ENCODE measurements at places on chromosomes 4 and X.

DNA sequence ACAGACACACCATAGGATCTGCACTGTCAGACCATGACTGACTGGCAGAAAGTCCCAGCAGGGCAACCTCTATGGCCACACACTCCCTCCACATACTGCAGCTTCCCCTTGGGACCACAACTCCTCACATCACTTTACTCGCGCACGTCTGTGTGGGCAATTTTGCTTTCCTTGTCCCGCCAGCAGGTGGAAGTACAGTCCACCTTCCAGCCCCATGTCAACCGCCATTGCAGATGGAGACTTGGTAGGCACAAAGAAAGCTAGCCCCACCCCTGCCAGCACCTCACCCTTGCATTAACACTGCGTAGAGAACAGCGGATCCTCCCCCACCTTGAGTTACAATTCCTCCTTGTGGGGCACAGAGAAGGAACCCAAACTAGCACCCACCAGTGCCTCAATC lies 74.4 kb upstream of the NAP1L2 start:
- DNase-seq, result no peak

GRCh38 chrX:16825264-16826035 lies 39.2 kb downstream of the TXLNG start:
- no peak for DNase-seq

- DNase-seq, result no peak
Measured at GRCh38 chr4:107561481-107561880, 158.6 kb downstream of the PAPSS1 start.

DNA sequence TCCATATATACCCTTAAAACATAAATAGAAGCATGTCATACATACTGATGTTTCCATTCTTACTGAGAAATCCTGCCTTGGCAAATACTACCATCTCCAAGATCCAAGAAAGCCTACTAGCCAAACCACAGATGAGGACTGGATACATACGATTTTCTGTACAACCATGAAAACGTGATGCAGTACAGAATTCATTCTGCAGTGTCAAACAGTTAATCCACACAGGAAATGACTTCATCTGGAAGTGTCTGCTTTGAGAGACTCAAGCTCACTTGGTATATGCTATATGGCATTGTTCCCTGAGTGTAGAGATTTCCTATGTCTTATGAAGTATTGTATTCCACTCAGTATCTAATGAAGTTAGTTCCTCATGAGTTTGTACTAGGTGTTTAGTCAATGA lies 94.3 kb downstream of the CT47B1 start:
- no peak for DNase-seq

- no peak for DNase-seq
Measured at GRCh38 chr4:38621028-38621684, 42.8 kb upstream of the KLF3 start.

DNA sequence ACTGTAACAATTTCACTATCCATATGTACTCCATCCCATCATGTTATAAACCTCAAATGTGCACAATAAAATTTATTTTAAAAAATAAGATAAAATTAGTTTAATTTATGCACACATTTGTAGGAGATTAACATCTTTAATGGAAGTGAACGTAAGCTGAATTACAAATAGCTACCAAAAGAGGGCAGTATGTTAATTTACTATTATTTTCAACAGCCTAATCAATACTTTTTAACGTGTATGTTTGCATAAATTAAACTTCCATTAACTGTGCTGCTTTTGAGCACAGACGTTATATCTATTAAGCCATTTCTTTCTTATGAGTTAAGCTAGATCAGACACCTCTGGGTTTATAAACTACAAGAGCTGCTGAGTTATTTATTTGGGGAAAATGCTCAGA lies 56.5 kb upstream of the PHKA2 start:
- DNase-seq, result no peak

DNA sequence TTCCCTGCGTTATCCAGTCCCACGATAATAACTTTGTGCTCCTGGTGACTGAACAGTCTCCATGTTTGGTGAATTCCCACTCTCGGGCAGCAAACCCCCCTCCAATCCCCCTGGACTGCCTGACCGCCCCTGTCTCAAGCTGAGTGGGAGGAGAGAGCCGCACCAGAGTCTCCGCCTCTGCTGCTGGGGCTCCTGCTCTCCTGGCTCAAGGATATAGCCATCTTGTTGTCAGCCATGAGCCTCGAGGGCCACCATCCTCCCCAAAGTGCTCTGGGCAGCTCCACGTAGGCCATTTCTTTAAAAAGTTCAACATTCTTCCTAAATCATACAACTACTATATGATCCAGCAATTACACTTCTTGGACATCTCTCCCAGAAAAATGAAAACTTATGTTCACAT lies 49.3 kb upstream of the PGRMC1 start:
- DNase-seq, result no peak

DNA sequence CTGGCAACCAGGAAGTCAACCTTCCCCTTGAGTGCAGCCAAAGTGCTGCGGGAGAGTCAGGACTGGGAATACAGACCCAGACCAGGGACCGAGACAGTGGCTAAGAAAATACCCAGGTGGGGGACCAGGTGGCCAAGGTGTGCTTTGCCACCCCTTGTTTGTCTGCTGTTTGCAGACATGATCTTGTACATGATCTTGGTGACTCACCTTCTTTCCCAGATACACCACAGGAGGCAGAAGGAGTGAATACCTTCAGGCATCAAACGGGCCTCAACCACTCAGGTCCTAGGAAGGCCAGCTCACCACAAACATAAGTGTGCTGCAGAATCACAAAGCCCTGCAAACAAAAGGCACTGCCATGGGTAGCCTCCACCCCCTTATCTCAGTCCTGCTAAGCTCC lies 62.0 kb downstream of the CNGA2 start:
- DNase-seq, result no peak

GRCh38 chr4:166182145-166182544 lies 309.1 kb downstream of the TLL1 start:
- no peak for DNase-seq

All from CD4-positive, alpha-beta T cell treated with Interleukin-10 for 1 hour (primary cell).